CD4-positive, alpha-beta memory T cell (primary cell): ENCODE measurements at places on chromosomes 12 and 14. TPM values are rescaled to one million over a fixed set of nuclear protein-coding genes. Genes with fewer than 3 reads are reported as not detected.

DNA sequence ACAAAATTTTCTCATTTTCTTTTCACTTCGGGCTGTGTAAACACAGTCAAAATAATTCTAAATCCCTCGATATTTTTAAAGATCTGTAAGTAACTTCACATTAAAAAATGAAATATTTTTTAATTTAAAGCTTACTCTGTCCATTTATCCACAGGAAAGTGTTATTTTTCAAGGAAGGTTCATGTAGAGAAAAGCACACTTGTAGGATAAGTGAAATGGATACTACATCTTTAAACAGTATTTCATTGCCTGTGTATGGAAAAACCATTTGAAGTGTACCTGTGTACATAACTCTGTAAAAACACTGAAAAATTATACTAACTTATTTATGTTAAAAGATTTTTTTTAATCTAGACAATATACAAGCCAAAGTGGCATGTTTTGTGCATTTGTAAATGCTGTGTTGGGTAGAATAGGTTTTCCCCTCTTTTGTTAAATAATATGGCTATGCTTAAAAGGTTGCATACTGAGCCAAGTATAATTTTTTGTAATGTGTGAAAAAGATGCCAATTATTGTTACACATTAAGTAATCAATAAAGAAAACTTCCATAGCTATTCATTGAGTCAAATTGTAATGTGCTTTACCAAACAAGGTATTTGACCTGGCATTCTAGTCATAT, 4.8 kb downstream of the CDKN1B start:
- DNase-seq = no peak

DNA sequence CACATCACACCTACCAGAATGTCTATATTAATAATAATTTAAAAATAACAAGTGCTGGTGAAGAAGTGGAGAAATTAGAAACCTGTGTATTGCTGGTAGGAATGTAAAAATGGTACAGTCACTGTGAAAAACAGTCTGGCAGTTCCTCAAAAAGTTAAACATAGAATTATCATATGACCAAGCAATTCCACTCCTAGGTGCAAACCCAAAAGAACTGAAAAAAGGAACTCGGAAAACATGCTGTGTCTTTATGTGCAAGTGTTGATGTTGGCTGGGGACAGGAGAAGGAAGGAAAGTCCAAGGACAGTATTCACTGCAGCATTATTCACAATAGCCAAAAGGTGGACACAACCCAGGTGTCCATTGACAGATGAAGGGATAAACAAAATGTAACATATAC, 146.5 kb downstream of the TTC7B start:
- no peak for DNase-seq

PZP gene
- total RNA-seq = not detected

LHX5 gene
- total RNA-seq = not detected
